ENCODE measurements at places on chromosomes 13 and 19. TPM values are rescaled to one million over a fixed set of nuclear protein-coding genes. Genes with fewer than 3 reads are reported as not detected.
A peak's percentile ranks its signal among the peaks of the same experiment; 100 is the strongest.

DNA sequence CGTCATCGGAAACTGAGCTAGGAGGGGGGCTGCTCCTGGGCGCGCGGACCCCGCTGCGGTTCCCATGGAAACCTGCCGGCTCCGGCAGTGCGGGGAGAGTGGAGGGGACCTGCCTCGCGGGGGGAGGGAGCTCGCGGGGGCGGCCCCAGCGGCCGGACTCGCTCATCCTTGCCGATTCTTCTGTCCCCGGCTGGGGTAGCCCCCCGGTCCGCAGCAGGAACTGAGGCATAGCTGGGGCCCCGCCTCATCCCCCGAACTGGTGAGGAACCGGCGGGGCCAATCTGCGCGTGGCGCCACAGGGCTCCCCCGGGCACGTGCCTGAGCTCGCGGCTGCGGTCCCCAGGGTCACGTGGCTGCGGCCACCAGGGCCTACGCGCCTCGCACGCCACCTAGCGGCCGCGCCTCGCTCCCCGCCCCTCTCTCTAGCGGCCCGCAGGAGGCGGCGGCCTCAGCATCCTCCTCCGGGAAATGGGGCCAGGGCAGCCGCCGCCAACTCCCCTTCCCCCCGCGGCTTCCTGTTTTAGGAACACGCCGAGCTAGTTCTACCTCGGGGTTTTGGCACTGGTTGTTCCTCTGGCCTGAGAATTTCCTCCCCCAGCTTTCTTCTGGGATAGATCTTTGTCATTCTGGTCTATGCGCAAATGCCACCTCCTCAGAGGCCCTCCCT, 1.7 kb upstream of the ELAVL3 start:
- no peak for DNase-seq

DNA sequence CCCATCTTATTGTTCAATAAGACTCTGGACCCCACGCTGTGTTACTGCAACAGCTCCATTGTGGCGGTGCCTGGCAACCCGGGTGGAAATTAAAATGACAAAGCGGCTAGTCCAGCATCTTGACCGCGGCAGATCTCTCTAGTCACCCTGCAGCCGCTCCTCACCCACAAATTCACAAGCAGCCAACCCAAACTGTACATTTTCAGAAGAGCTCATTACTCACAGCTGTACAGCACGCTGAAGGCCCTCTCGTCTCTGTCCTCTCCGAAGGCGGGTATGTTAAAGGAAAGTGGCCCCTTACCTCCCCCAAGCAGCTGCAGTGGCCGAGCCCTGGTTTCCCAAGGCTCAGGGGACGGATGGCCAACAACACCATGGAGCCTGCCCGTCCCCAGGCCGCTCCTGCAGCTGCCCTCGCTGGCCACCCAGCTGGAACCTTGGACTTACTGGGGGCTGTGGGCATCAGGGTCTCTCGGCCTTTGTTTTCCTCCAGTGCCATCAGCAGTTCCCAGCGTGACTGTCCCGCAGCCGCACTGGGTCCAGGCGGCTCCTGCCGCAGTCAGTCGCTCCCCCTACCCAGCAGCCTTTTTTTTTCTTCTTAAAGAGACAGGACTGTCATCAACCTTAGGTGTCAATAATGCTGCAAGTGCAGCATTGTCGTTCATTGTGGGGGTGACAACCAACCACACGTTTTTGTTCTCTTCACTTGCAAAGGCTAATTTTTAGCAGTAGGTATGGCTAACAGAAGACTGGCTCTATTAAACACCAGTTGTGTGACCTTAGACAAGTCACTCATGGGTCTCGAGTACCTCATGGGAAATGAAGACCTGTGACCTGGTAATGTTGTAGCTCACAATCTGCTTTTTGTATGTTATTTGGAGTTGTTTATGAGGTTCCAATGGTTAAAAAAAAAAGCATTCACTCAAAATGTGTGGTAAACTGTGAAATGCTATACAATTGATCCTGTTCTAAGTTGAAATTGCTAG, at the start of gene SACS:
Gene SACS, minus strand, starts transcription at position 532 of the 983 bp plus-strand sequence. CDS start 22,463 bp downstream, outside the sequence.
- no peak for DNase-seq

- DNase-seq: no peak
These were observed 123.1 kb upstream of the HTR2A start for GRCh38 chr13:47019977-47020376.

GRCh38 chr13:85286081-85286480, 513.1 kb downstream of the SLITRK6 start:
- no peak for DNase-seq

GRCh38 chr13:49472186-49472585, 23.6 kb upstream of the PHF11 start:
- no peak for DNase-seq

DNA sequence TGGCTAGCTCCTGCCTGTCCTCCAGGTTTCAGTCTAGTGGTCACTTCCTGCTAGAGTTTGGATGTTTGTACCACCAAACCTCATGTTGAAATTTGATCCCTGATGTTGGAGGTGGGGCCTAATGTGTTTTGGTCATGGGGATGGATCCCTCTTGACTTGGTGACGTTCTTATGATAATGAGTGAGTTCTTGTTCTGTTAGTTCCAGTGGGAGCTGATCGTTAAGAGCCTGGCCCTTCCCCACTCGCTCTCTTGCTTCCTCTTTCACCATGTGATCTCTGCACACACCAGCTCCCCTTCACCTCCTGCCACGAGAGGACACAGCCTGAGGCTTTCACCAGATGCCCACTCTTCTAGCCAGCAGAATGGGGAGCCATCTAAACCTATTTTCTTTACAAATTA, 86.8 kb upstream of the SCEL start:
- no peak for DNase-seq

DNA sequence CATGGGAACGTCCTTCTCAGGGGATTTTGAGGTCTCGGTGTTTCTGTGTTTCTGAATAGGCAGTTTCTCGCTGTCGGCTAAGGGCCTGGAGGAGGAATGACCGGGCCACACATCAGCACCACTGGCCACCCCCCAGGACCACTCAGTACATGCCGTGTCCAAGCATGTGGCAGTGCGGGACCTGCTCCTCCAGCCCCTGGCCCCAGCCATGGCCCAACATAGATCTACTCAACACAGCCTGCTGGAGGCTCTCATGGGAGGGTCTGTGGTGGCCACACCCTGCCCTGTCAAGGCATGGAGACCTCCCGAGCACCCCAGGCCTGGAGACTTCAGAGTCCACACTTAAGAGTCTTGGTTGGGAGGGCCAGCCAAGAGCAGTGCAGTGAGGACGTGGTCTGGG, 17.5 kb downstream of the IZUMO4 start:
- no peak for DNase-seq

- no peak for DNase-seq
These were observed 12.1 kb upstream of the DACH1 start for GRCh38 chr13:71879129-71879535.

- DNase-seq: no peak
These were observed 10.4 kb downstream of the CPT1C start for GRCh38 chr19:49701271-49701786.

- DNase-seq: no peak
These were observed 9.8 kb downstream of the ZSWIM4 start for GRCh38 chr19:13804830-13805683.

DNA sequence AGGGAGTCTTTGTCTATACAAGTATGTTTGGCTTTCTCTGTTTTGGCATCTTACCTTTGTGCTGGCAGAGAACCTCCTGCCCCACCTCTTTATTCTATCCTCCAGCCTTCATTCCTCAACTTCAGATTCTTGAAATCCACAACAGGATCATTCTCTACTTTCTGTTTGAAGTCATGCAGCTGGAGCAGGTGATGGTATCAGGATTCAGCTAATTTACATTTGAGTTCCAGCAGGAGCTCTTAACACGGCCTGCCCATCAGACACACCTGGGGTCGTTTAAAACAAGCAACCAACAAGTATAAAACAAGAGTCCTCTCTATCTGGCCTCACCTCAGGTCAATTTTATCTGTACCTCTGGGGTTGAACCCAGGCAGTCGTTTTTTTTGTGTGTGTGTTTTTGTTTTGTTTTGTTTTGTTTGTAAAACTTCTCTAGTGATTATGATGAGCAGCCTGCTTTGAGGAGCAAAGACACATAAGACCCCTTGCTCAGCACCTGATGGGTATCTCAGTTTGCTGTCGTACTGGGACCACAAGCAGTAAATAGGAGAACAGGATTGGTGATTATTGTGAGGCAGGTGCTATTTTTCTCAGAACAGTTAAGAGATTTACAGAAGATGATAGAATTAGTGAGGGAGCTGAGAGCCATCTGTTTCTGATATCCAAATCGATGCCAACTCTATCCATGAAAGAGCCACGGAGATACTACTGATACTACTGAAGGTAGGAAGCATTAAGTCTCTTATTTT, 78.4 kb downstream of the GPC6 start:
- DNase-seq: no peak

- DNase-seq: no peak
These were observed 696 bp upstream of the ERFL start for GRCh38 chr19:41928754-41929535.

DNA sequence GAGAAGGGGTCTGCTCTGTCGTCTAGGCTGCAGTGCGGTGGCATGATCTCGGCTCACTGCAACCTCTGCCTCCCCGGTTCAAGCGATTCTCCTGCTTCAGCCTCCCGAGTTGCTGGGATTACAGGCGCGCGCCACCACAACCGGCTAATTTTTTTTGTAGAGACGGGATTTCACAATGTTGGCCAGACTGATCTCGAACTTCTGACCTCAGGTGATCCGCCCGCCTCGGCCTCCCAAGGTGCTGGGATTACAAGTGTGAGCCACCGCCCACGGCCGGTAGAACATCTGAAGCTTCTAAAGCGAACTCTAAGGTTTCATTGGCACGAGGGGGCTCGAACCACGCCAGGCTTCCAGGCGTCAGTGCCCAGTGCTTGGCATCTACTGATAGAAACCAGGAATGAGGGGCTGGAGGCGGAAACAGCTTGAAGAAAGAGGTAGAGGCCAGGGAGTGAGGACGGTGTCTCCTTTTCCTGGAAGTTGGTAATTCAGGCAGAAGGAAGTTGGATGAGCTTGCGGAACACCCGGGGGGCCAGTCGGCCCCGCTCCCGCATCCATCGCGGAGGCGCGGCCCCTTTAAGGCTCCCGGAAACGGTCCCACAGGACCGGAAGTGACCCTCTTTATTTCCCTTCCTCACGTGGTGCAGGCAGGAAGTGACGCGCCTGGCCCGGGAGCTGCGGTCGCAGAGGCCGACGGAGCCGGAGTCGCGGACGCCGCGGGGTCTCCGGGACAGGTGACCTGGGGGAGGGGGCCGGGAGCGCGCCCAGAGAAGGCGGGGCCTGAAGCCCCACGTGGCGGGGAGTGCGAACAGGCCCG, at the start of gene CCDC9:
Gene CCDC9, plus strand, starts transcription at position 647 of the 814 bp plus-strand sequence. CDS start 1,876 bp downstream, outside the sequence.
- DNase-seq: peak; percentile 91

DNA sequence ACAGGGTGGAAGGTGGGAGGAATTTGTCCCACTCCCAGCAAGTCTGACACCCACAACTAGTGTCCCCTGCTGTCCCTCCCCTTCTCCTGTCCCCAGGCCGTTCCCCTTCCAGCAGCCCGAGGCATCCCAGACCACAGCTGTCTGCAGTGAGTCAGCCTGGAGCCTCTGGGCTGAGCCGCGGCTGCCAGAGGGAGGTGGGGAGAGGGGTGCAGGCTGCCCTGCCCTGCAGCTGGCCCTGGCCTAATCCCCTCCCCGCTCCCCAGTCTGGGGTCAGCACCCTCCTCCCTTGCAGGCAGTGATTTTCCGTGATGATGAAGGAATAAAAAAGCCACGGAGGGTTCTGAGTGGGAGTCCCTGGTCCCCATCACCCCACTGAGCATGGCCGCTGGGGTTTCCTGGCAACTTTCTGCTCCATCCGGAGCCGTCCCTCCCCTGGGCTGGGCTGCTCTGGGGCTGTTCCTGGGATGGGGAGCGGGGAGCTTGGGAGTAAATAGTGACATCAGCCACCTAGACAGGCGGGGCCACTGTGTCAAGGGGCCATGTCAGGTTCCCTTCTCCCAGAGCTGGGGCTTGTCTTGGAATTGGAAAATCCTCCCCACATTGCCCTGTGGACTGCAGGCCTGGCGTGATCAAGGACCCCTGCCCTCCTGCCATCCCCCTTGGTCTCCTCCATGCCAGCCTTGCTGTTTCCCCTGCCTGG, 16.8 kb downstream of the SPC24 start:
- no peak for DNase-seq

The ZNF763 gene
- 1.7 TPM for polyA plus RNA-seq

The PBX4 gene
- polyA plus RNA-seq: 1.8 TPM

The MCEMP1 gene
- 0.14 TPM for polyA plus RNA-seq

The PCSK4 gene
- polyA plus RNA-seq: 1.4 TPM

The LILRB2 gene
- polyA plus RNA-seq: 1.9 TPM

The PSG2 gene
- polyA plus RNA-seq: 0.56 TPM

The KCNN1 gene
- 0.97 TPM for polyA plus RNA-seq

The ZNF541 gene
- polyA plus RNA-seq: 0.08 TPM

The NPHS1 gene
- polyA plus RNA-seq: 0.24 TPM

The CD177 gene
- polyA plus RNA-seq: 0.38 TPM
